ENCODE measurements at places on chromosomes 6 and 20.

- no peak for DNase-seq
Measured at GRCh38 chr20:14816471-14816870, 479.1 kb upstream of the FLRT3 start.

- no peak for DNase-seq
Measured at GRCh38 chr6:158366363-158366762, 54.1 kb downstream of the TULP4 start.

DNA sequence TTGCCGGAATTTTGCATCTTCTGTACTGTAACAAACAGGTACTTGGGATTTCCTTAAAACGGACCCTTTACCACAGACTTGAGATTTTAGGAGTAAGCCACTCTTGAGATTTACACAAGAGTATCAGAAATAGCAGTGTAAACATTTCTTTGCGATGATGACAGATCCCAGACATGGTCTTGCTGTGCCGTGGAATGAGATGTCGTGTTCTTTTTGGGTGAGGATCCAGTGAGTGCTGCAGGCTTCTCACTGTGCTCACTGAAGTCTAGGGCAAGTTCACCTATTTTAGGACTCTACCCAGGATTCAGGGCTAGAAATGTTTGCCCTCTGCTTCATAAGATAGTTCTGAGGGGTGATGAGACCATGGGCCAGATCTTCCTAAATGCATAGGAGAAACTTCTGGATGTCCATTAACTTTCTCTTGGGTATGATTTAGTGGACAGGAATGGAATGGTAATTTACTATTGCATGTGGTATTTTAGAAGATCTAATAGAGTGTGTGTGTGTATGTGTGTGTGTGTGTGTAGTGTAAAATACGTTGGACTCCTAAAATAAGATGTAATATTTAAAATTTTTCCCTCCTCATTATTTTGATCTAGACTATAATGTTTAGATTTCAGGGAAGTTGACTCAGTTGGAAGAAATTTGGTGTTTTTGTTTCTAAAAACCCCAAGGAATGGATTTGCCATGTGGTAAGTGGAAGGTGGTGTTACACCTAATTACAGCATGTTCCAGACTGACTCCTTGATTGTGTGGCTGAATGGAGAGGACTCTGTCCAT is 8.5 kb downstream of the LRRC1 start:
- DNase-seq: no peak

DNA sequence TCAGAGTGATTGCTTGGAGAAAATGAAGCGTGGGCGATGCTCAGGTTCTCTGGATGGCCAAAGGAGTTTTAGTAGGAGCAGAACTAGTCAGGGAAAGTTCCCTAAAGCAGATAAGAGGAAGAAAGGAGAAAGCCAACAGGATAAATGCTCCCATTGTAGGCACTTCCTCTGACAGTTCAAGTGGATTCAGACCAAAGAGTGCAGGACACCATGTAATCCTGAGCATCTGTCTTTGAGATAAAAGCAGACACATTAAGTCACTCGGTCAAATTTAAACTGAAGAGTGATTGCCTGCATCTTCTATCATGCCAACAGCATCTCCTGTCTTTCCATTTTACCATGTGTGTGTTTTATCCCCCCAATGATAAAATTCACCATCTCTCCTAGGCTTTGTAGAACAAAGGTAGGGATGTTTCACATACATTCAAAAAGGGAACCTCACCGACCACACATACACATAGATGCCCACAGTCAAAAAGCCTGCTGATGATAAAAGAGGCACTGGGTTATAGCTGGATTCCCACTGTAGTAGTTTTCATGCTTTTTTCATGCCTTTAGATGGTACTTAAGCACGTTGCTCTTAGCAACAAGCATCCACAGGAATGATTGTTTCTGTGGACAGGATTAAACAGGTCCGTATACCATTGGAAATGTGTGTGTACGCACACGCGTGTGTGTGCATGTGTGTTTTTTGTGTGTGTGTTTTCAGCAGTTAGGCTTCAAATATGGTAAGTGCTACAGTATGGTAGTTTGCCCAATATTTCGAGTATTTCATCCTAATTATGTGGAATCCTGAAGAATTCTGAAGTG is 7.0 kb downstream of the GRIK2 start:
- DNase-seq: no peak

DNA sequence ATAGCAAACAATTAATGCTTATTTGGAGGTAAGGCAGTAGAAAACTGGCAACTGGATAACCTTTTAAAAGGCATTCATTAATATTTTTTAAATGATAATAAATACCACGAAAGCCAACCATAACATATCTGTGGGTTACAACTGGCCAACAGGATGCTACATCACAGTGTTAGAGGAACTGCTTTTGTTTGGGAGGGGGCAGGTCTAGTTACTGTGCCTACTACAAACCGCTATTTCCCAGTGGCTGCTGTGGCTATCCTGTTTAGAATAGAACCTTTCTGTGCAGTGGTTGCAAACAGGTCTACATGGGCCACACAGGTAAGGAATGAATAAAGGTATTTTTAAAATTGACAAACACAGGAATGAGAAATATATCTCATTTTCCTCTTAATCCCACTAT is 976 bp downstream of the PIGT start:
- no peak for DNase-seq

DNA sequence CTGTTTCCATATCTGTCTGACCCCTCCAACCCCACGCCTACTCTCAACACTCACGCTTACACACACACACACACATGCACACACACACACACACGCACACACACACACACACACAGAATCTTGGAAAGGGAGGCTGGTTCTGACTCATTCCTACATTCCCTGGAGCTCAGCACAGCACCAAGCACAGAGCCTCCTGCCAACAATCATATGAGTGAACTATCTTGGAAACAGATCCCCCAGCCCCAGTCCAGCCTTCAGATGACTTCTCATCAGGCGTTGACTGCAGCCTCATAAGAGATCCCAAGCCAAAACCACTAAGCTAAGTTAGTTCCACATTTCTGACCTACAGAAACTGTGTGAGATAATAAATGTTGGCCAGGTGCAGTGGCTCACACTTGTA is 14.1 kb upstream of the HCK start:
- no peak for DNase-seq

DNA sequence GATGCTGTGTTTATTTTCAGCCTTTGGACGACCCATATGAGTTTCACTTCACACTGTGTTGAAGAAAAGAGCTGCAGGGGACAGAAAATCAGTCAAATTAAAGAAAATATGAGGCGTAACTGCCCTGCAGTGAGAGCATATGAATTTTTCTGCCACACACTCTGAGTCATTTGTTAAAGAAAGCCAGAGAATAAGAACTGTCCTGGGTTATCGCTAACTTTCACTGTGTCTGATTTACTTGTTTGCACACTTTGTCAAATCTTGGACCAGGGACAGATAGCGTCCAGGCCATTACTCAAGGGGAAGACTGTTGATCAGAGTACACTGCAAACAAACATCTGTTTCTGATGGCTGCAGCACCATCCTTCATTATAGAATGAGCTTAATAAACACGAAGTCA is 126.8 kb upstream of the AGPAT4 start:
- DNase-seq: no peak

DNA sequence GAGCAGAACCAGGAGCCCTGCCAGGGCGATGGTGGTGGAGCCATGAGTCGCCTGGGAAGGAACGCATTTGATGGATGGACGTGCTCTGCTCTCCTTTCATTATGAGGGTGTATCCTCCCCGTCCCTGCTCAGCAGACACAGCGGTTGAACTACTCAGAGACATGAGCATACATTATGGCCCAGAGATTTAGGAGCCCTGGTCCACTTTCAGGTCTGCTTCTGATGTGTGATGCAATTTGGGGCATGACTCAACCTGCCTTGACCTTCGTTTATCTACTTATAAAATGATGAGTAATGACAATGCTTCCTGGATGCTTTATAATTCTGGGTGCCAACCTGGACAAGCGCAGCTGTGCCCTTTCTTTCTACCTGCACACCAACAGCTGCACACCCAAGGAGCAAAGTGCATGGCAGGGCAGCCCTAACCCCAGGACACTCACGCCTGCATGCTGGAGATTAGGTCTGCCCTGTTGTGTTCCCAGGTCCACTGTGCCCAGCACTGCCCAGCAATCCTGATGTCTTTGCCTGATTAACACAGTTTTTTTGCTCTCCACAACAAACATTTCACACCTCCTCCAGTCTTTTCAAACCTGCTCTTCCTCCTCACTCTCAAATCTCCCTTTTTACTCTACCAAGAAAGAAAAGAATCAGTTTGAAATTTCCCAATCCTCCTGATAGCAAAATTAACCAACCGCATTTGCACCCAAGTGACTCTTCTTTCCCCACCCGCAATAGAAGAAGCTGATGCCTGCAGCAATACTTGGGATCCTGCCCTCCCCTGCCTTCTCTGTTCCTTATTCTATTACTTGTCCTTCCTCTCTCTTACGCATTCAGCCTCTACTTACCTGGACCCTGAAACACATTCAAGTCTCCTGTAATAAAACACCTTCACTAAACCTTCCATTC is 81.2 kb downstream of the EZR start:
- DNase-seq: peak; percentile 23

DNA sequence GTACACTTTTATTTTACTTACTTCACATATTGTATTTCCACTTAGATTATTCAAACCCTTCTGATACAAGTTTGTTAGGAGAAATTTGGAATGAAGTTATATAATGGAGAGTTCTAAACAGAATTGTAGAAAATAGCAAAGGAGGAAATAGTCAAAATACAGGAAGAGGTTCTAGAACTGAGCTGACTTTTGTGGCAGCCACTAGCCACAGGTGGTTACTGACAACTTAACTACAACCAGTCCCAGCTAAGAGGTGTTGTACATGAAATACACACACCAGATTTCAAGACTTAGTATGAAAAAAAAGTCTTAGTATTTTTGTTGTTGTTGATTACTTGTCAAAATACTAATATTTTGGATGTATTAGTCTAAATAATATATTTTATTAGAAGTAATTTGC is 727.4 kb upstream of the CITED2 start:
- no peak for DNase-seq

- DNase-seq: no peak
Measured at GRCh38 chr20:51382986-51383821, 159.3 kb downstream of the NFATC2 start.

Measured in GM04504 (cell line).